C1 segment of cervical spinal cord (tissue), 14 donors: ENCODE measurements at places on chromosomes 6 and 20.

DNA sequence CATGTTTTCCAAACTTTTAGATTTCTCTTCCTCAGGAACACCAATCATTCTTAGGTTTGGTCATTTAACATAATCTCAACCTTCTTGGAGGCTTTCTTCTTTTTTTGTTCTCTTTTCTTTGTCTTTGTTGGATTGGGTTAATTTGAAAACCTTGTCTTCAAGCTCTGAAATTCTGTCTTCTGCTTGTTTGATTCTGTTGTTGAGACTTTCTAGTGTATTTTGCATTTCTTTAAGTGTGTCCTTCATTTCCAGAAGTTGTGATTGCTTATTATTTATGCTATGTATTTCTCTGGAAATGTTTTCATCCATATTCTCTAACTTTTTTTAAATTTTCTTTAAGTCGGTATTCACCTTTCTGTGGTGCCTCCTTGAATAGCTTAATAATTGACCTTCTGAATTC is 42.2 kb downstream of the STMND1 start:
- DNase-seq: no peak

DNA sequence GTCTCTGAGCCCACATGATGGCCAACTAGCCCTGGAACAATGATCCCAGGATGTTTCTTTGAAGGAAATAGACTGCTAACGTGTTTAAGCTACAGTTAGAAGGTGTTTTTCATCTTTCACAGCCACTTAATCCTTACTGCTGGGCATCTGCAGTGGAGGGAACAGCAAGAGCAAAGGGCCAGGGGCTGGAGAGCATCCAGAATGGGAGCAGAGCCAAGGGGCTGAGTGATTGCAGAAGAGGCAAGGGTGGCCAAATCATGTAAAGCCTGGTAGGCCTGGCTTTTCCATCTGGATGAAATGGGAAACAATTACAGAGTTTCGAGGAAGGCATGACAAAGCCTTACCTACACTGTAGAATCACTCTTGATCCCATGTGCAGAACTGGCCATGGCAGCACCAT is 18.7 kb upstream of the LAMP5 start:
- no peak for DNase-seq

DNA sequence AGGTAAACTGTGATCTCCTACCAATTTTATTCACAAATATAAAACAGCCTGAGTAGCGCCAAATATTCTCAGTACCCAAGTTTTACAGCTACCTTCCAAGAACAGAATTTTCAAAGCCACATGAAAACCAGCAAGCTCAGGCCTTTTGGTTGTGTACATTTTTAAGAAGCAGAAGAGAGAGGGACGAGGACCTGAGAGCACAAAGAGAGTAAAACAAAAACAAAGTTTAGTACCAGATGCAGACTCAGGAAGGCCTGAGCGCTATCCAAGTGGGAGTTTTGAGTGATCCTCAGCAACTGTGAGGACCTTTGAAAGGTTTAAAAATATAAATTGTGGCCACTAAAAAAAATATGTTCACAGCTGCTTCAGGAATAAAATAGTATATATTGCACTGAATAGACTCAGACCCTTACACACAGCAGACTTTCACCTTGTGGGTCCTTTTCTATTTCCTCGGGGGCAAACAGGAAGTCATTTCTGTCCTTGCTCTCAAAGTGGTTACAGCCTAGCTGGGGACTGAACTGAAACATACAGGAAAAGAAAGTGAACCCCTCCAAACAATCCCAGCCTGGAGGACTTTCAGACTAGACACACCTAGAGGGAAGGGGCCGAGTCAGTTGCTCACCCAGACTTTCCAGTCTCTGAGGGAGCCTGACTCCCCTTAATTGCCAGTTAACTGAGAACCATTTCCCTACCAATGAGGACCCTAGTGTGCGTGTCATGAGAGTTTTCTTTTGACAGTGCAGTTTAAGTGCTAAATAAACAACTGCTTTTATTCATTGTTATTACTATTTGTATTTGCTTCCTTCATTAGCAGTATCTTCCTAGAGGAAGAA is 48.5 kb upstream of the NT5E start:
- DNase-seq: no peak

GRCh38 chr6:2651536-2651935 is 99.2 kb downstream of the MYLK4 start:
- DNase-seq: no peak

DNA sequence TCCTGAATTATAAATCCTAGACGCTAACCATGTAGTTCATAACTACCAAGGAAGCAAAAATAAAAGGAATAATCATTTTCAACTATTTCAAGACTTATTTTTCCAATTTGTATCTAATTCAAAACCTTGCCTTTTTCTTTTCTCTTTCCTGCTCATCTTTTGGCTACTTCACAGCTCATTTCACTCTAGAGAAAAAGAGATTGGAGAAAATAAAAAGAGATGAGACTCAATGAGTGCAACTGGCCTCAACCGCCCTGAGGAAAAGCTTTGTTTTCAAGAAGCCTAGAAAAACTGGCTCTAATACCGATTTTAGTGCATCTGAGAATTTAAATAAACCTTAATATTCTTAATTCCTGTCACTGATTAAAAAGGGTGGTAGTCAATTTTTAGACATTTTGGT is 36.4 kb downstream of the IPCEF1 start:
- no peak for DNase-seq

GRCh38 chr20:25065625-25066338 is 7.8 kb upstream of the ACSS1 start:
- peak; percentile 39 for DNase-seq

DNA sequence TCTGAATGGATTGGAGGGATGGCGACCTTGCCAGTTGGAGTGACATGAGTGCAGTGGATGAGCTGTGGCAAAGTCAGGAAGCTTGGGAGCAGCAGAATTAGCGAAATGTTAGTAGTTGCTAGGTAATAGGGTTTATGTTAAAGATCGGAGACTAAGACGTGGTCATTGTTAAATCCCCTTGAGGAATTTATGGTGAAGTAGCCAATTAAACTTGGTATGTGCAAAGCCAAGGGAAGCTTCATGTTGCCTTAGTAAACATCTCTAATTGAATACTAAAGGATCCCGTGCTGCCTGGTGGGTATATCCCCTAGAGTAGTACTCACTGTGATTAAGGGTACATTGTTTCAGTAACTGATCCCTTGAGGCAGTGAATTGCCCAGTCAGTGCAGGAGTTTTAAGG is 106.0 kb downstream of the PRIM2 start:
- DNase-seq: no peak

DNA sequence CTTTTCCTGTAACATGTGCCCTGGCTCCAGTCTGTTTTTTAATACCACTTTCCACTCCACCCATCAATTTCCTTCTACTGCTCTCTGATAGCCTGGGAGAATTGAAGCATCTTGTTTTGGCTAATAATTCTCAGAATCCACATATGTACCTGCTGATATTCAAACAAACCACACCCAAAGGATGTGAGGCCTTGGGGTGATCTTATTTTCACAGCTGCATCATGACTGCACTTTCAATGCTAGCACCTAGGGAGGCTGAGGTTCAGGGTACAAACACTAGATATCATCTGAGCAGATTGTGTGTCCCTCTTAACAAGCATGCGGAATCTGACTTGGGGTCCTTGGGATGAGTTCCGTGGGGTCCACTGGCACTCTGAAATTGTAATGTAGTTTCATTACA is 12.7 kb downstream of the FNDC1 start:
- no peak for DNase-seq

- DNase-seq: no peak
Measured at GRCh38 chr6:108621117-108621516, 60.4 kb downstream of the FOXO3 start.

DNA sequence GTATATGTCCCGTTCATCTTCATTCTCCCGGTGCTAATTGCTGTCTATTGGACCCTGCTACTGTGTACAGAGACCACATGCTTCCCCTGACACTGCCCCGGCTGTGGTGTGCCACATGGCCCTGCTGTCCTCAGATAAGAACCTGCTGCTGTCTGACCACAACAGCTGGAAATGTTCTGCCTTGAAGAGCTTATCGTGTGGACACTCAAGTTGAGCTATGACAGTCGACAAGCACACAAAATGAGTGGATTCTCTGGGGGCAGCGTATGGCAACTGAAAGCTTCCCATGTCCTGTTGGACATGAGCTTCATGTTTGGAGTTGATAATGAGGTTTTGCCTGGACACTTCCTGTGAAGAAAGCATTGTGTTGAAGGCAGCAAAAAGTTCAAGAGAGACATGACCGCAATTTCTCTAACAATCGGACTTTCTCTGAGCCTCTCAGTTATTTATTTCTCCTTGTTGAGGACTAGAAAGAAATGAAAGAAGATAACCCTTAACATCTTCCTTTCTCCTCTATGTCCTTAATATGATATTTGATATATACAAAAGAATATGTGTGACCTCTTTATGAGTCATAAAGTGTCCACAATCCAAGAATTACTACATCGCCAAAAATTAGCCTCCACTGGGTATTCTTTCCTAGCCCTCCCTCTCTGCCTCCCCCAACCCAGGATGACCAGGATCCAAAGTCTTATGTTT is 187.1 kb upstream of the TCF21 start:
- DNase-seq: no peak
